ENCODE measurements at places on chromosomes 4 and X.

GRCh38 chrX:55488006-55488592 lies 1.5 kb downstream of the USP51 start:
- no peak for DNase-seq

- no peak for DNase-seq
Measured at GRCh38 chr4:8045909-8046308, 106.2 kb upstream of the AFAP1 start.

DNA sequence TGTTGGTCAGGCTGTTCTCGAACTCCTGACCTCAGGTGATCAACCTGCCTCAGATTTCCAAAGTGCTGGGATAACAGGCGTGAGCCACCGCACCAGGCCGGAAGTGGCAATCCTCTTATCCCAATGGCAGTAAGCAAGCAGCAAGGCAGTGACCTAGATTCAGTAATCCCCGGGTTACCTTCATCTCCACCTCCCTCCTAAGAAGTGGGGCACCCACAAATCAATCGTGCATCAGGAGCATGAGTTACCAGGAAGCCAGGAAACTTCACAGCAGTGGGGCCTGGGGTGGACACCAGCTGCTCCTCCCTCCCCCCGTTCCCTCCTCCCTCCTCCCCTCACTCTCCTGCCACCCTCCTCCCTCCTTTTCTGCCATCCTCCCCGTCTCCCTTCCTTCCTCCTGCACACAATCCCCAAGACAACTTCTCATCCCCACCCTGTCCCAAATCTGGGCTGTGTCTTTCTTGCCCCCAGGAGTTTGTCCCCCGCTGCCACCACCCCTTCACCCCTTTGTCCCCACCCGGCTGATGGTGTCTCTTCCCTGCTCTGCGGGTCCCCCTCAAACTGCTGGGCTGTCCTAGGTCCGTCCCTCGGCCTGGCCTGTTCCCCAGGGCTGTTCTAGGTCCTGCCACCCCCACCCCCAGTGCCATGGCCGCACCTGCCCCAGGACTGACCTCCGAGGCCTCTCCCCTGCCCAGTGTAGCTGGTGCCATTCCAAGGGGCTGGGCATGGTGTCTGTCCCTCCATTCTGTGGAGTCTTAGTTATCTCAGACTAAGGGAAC lies 2.2 kb downstream of the PDE6B start:
- DNase-seq: no peak

- no peak for DNase-seq
Measured at GRCh38 chrX:39398963-39399261, 597.7 kb downstream of the MID1IP1 start.

DNA sequence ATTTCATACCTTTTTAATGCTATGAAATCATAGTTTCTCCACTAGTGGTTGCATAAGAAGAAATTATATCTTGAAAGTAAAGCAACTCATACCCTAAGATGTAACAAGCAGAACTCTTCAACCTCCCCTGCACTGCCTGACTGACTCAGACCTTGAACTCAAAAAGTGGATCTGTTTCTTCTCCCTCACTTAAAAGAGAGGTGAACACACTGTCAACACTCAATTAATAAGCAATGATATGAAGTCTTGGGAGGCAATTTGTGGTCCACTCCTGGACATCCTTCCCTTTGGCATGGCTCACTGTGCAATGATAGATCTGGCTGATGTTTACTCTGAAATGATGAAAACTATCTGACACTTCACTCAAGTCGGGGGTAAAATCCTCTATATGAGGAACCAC lies 282.0 kb upstream of the DKK2 start:
- no peak for DNase-seq

DNA sequence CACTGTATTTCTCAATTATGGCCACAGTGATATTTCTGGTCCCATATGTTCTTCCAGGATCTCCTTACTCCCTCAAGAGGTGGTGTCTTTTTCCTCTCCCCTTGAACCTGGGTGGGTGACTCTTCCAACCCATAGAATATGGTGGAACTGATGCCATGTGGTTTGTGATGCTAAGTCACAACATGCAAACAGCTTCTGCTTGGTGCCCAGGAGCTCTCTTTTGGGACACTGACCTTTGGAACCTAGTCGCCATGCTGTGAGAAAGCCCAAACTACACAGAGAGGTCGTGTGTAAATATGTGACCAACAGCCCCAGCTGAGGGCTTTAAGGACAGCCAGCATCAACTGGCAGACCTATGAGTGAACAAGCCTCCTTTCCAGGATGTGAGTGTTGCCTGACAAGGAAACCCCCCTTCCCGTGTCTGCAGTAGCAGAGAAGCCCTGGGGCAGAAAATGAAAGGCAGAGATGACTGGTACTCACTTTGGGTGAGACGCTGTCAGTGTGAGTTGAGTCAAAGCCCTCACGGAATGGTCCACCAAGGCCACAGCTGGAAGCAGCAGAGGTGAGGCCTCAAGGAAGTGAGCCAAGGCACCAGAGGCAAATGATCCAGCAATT lies 223.4 kb downstream of the BCOR start:
- peak; percentile 75 for DNase-seq

DNA sequence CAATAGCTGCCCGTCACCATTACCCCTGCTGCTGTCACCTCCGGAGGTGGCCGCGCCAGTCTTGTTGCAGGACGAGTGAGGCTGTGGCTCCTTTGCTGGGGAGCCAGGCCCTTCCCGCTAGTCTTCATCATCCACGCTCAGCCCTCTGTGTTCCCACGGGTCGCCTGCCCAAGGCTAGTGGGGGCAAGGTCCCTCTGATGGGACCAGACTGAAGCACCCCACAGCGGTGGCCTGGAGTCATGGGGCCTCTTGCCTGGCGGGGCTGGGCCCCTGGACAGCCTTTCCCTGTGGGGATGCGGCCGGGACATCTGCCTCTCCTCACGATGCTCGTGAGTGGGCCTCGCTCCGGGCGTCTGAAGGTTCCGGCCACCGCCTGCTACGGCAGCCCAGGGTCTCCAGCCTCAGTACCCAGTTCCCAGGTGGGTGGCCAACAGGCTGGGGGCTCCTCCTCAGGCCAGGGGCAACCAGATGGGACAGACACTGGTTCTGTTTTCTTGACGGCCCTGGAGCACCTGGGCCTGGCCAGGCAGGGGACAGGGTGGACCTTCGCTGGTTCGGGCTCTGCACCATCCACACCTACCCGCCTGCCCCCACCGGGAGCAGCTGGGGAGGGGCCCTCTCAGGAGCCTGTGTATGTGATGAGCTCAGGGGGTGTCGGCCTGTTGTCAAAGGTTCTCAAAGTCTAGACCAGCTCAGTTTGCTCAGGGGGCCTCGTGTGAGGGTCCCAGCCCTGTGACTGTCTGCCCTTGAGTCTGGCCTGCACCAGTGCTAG lies 32.3 kb downstream of the DOK7 start:
- DNase-seq: no peak

GRCh38 chrX:132940727-132941327 lies 17.6 kb downstream of the HS6ST2 start:
- DNase-seq: no peak

GRCh38 chrX:106742805-106743204 lies 16.3 kb downstream of the RNF128 start:
- DNase-seq: peak; percentile 8

DNA sequence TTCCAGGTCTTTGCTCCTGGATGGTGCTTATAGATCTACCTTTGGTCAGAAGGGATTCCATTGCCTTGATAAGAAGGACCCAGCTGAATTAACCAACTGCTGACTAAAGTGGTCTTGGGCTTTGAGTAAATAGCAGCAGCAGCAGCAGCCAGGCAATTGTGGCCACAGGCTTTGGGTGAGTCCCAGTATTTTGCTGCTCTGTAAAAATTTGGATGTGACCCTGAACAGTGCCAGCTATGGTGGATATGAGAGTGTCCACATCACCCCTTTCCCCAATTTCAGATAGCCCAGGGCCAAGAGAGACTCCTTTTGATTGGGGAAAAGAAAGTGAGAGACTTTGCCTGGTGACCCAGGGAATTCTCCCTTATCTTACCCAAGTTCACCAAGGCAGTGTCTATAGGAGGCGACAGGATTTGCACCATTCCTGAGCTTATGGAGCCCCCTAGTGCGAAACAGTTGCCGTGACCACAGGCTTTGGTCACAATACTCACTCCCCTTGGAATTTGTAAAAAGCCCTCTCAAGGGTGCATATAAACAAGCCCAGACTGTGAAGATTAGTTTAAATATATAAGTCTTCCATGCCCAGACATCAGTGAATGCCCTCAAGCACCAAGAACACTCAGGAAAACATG lies 518.0 kb downstream of the TMA16 start:
- DNase-seq: peak; percentile 50

DNA sequence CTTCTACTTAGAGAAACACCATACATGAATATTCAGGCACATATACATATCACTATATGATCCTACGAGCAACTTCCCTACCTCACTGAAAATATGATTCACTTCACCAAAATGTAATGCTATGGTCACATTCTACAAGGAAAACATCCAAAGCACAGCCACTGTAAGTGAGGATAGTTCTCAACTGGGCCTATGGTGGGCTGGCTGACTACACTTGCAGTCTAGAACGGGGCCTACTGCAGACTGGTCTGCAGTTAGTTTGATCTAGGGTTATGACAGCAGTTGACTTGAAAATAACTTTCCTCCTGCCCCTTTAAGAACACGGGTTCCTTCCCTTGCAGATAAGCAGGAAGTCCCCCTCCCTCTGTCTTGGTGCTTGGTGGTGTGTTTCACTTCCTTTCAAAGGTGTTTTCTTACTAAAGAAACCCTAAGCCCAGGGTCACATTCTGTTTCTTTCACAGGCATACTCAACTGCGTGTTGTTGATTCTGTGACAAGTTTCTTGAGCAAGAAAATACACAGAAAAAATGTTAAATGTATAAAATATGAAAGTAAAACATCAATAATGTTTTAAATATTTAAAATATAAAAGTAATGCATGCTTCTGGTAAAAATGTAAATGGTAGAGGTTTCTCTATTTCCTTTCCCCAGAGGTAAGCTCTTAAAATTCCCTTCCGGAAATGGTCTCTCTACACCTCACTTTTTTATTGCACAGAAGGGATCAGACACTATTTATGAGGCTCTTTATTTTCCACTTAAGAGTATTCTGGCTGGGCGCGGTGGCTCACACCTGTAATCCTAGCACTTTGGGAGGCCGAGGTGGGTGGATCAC lies 18.0 kb upstream of the TMSB4X start:
- DNase-seq: peak; percentile 58

DNA sequence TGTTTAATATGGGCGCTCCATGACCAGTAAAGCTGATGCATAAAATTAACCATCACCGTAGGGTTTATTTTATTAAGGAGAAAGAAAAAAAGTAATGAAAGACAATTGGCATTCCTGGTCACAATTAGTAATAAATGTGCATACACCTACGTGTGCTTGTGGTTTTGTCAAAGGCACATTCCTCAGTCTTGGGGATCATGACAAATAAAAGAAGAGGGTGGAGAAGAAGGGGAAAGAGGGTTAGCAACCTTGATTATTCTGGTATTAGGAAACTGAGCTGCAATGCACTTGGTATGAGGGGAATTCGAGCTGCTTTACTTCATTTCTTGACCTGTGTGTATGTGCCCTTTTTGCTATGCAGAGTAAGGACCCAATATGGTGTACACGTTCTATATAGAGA lies 1798.3 kb upstream of the PCDH7 start:
- DNase-seq: peak; percentile 0

GRCh38 chr4:5858020-5858769 lies 34.7 kb downstream of the CRMP1 start:
- no peak for DNase-seq

DNA sequence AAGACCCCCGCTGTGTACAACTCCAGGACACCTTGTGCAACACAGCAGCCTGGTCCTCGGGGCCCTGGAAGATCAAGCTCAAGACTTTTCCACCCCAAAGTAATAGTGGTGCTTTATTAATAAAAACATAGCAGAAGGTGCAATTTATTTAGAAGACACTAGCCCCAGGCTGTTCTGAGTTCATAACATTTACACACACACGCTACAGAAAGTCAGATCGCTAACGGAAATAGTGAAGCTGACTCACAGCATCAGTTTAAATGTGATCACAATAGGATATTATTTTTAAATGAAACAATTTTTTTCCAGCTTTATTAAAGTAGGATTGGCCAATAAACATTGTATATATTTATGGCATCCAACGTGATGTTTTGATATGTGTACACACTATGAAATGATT lies 141.0 kb downstream of the STK32B start:
- peak; percentile 25 for DNase-seq

- DNase-seq: no peak
Measured at GRCh38 chr4:160546201-160546600, 1443.3 kb downstream of the RAPGEF2 start.

DNA sequence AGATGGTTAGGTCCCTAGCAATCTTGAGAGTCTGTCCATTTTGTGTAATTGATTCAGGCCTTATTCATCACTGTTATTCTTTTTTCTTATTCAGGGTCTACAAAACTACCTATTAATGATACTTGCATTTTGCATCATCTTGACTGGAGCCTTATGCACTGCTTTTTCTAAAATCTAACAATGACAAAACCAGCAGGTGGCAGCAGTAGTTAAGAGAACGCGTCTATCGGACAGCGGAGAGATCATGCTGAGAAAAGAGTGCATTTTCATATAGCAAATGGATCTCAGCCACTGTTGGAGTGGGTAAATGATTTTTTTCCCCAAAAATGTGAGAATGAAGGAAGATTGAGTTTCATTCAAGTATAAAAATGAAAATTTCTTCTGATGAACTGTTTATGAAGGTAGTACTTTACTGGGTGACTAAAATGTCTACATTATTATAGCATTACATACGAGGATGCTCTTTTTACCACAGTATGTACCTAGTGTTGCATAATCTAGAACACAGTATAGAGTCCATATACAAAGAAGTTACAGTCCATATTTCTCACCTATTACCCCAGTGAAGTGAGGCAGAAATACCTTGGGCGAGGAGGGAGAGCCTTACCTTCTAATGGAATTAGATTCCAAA lies 43.2 kb downstream of the TMEM144 start:
- DNase-seq: peak; percentile 65

DNA sequence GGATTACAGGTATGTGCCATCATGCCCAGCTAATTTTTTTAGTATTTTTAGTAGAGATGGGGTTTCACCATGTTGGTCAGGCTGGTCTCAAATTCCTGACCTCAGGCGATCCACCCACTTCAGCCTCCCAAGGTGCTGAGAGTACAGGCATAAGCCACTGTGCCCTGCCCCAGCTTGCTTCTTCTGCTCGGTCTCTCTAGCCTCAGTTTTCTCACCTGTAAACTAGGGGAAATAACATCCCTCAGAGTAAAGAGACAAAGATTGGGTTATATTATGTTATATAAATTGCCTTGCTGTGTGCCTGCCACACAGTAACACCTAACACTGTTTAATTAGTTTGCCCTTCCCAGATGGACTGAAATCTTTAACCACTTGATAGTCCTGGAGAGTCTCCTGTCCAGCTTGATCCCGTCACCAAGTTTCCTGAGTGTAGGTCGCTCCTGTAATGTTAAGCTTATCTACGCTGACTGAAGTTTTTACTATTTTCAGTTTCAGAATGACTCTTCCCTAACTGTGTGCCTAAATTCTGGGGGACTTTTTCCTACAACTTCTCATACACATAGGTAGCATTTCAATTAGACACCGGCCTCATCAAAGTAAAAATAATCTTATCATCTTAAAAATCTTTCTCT lies 412.7 kb upstream of the TENM3 start:
- no peak for DNase-seq

DNA sequence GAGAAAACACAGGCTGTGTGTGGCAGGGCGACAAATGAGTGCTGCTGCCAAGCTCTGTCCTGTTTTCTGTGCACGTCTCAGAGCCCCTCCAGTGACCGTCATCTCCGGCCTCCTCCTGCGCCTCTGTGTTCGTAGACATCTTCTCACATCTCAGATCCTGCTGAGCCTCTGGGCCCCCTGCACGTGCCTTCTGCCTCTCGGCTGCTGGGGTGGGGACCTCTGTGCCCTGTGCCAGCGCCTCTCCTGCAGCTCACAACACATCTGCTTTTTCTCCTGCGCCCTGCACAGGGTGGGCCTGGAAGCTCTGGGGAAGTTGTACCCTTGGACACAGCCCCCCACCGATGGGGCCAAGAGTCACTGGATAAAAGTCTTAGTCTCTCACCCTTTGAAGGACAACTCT lies 2.4 kb upstream of the CTAG2 start:
- no peak for DNase-seq
